BE2C (cell line): ENCODE measurements at places on chromosomes 7 and 10.
A peak's percentile ranks its signal among the peaks of the same experiment; 100 is the strongest.

- DNase-seq: no peak
Measured at GRCh38 chr7:36894190-36894589, 169.9 kb upstream of the AOAH start.

DNA sequence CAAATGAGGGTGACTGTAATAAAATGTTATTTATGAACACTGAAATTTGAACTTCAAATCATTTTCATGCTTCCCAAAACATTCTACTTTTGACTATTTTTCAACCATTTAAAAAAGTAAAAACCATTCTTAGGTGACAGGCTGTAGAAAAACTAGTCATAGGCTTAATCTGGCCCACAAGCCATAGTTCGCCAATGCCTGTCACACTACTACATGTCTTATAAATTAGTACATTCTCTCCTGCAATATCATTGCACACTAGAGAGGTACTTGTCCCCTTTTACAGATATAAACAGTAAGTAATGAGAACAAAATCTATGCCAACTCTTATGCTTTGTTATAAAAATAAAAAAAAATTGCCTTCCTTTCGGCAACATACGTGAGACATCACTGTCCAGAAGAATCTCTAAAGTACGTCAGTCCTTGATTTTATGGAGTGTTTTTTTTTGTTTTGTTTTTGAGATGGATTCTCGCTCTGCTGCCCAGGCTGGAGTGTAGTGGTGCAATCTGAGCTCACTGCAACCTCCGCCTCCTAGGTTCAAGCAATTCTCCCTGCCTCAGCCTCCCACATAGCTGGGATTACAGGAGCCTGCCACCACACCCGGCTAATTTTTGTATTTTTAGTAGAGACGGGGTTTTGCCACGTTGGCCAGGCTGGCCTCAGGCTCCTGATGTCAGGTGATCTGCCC is 23.2 kb downstream of the UPF2 start:
- DNase-seq: no peak

GRCh38 chr7:122217125-122217524 is 73.1 kb upstream of the AASS start:
- no peak for DNase-seq

DNA sequence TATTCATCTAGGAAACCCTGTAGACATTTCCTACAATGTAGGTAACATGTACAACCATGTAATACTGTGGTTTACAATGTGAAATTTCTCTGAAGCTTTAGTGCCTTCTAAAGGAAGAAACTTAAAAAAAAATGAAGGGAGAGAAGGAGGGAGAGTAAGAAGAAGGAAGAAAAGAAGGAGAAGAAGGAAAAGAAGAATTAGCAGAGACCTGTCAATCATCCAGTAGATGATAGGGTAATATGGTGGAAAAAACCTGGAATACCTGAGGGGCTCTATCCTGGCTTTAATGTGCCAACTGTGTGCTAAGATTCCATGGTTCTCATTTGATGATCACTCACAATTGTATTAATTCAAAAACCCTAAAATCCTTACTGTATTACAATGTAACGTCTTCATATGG is 2.6 kb upstream of the LRRN3 start:
- DNase-seq: no peak

DNA sequence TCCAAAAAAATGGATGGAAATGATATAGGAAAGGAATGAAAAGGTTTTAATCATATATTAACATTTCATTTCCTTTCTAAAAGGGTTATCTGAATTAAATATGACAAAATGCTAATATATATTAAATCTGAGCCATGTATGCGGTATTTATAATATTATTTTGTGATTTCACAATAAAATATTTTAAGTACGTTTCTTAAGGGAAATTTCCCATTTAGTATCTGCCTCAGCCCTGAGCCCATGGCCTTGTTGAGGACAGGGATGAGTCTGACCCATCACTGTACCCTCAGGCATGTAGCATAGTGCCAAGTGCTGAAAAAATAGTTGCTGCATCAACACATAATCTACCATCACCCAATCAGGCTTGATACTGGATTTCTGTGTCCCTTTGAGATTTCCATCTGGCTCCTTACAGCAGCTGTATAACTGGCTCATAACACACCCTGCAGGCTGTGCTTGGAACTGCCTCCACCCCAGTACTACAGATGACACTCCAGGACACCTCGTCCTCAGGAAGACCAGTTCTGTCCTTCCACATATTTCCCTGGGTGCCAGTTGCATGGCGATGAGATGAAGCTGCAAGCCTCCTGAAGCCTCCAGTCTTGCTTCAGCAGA is 59.4 kb upstream of the ASAH2 start:
- DNase-seq: peak; percentile 59

DNA sequence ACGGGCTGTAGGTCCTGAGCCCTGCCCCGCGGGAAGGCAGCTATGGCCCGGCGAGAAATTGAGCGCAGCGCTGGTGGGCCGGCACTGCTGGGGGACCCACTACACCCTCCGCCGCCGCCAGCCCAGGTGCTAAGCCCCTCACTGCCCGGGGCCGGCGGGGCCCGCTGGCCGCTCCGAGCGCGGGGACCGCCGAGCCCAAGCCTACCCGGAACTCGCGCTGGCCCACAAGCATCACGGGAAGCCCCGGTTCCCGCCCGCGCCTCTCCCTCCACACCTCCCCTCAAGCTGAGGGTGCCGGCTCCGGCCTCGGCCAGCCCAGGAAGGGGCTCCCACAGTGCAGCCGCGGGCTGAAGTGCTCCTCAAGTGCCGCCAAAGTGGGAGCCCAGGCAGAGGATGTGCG is 5.5 kb upstream of the CACUL1 start:
- no peak for DNase-seq

GRCh38 chr7:47714669-47715607 is 133.0 kb upstream of the TNS3 start:
- DNase-seq: no peak

DNA sequence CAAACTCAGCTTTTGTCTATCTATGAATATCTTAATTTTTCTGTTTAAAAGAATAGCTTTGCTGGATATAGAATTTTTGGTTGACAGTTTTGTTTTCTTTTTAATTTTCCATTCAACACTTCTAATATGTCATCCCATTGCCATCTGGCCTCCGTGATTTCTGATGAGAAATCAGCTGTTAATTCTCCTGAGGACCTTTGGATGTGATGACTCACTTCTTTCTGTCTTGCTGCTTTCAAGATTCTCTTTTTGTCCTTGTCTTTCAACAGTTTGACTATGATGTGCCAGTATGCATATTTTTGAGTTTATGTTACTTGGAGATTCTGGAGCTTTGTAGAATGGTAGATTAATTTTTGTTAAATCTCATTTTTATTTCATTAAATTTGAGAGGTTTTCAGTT is 38.4 kb downstream of the ZNF518A start:
- DNase-seq: no peak

- DNase-seq: no peak
Measured at GRCh38 chr7:5214641-5215040, 24.6 kb downstream of the WIPI2 start.

GRCh38 chr7:115728518-115728917 is 302.0 kb downstream of the TFEC start:
- DNase-seq: no peak

GRCh38 chr10:103502849-103503660 is 9.6 kb downstream of the NEURL1 start:
- DNase-seq: peak; percentile 71

- no peak for DNase-seq
Measured at GRCh38 chr10:11338160-11338844, 273.1 kb downstream of the USP6NL start.

- no peak for DNase-seq
Measured at GRCh38 chr7:98189559-98189958, 21.7 kb upstream of the BHLHA15 start.

DNA sequence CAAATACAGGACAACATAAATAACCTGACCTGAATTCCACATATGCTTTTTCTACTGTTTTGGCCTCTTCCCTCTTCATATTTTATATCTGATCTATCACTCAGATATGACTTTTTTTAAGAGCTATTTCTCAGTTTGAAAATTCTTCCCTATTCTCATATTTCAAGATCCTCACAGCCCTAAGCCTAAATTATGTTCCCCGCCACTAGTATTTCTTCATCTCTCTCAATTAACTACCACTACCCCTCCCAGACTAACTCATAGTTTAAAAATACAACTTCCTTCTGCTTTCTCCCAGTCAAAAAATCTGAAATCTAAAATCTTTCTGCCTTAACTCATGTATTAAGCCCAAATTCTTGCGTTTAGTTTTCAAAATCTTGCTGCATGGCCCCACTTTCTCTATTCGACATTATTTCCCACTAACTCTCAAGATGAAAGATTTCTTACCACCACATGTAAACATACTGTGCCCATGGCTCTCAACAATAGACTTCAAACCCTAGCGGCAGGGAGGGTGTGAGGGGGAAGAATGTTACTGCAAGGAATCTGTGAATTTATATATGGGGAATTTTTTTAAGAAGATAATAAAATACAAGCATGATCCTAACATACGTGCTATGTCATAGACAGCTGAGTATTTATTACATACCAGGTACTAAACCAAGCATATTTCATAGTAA is 64.6 kb downstream of the TFEC start:
- no peak for DNase-seq

DNA sequence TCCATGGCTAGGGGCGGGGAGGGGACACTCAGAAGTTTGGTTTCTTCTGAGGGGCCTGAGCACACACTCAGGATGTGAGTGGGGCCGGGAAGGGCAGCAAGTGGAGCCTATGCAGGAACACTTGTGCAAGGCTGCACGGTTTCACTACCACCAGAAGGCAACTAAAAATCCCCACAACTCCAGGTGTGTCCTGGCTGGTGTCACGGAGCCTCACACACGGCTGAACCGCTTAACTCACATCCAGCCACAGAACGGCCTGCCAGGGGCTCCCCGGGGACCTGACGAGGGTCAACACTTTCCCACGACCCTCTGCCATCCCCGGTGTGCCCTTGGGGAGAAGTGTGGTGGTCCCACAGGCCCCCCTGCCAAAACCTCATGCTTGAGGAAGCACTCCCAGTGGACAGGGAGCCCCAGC is 173.9 kb downstream of the ELFN1 start:
- DNase-seq: peak; percentile 11

GRCh38 chr10:92742331-92743228 is 52.8 kb downstream of the HHEX start:
- no peak for DNase-seq

GRCh38 chr7:148790850-148791249 is 92.1 kb downstream of the CUL1 start:
- no peak for DNase-seq

GRCh38 chr10:123380491-123381085 is 226.4 kb downstream of the BUB3 start:
- no peak for DNase-seq

GRCh38 chr7:132142006-132142405 is 434.3 kb downstream of the PLXNA4 start:
- no peak for DNase-seq

GRCh38 chr7:2792235-2792634 is 51.9 kb downstream of the GNA12 start:
- DNase-seq: no peak

DNA sequence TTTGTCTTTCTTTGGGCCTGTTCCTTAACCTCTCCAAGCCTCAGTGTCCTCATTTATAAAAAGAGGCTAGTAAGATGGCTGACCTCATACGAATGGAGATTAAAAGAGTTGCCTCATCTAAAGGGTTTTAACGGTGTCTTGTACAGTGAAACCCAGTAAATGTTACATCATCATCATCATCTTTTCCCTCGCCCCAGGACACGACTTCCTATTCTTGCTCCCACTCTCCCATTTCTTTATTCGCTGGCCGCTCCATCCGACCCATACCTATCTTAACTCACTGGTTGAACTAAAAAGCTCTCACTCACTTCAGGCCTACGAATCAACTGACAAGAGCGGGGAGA is 554 bp downstream of the FRA10AC1 start:
- no peak for DNase-seq

DNA sequence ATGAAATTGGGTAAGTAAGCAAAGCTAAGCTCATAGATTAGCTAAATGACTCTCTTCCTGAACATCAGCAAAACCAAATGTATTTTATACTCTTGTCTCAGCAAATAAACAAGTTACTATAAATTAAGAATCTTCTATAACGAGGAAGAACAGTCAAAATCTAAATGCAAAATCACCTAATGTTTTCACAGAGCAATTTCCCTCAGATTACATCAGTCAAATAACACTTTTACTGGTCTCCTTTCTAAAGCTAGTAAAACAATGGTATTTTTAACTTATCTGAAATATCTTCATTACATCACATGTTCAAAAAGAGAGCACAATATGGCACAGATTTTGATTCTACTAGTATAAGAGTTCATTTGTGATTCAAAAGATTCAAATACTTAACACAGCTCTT is 16.5 kb upstream of the GPR22 start:
- no peak for DNase-seq

DNA sequence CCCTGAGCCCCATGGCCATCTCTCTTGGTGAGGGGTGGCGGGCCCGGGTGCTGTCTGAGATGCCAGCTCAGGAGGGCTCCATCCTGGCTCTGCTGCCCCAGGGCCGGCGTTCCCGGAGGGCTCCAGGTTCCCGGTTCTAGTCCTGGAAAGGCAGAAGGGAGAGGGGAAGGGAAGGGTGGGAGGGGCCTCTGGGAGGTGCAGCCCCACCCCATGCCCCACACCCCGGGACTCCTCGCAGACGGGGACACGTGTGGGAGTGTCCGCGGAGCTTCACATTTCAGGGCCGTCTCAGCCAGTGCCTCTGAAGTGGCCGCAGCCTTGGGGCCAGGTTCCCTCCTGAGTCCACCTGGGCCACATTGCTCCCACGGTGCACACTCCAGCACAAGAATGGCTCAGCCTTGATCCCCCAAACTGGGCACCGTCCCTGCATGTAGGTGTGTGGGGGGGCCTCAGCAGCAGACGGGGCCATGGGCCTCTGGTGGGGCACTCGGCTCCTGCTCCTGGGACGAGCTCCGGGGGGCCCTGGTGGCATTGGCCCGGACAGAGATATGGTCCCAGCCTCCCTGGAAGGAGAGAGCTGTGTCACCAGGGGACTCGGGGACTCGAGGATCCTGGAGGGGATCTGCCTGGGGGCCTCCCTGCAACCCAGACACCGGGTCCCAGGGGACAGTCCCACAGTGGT is 5.8 kb downstream of the BHLHA15 start:
- no peak for DNase-seq

DNA sequence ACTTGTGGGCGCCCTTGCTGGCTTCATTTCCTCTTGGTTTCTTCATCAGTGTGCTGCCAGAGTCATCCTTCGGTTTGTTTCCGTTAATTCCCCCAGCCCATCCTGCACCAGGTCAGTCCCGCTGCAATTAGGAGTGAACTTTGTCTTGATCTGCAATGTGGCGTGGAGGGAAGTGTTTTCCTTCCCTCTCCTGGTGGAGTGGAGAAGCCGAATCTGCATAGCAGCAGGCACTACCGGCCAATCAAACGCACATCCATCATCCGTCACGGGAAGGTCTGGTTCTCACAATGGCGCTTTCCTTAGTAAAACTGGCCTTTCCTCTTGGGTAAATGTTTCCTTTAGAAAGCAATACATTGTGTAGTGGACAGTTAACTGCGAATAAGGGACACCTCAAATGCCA is 337.5 kb downstream of the CXCL12 start:
- no peak for DNase-seq

- no peak for DNase-seq
Measured at GRCh38 chr10:52379287-52379686, 65.2 kb downstream of the DKK1 start.

GRCh38 chr7:12961910-12962480 is 274.6 kb downstream of the ARL4A start:
- no peak for DNase-seq

GRCh38 chr7:75842836-75843446 is 29.3 kb upstream of the CCL24 start:
- no peak for DNase-seq
